ENCODE measurements at places on chromosomes 7 and 10.

GRCh38 chr7:27723085-27723484 lies 16.9 kb upstream of the TAX1BP1 start:
- peak; percentile 34 for DNase-seq

DNA sequence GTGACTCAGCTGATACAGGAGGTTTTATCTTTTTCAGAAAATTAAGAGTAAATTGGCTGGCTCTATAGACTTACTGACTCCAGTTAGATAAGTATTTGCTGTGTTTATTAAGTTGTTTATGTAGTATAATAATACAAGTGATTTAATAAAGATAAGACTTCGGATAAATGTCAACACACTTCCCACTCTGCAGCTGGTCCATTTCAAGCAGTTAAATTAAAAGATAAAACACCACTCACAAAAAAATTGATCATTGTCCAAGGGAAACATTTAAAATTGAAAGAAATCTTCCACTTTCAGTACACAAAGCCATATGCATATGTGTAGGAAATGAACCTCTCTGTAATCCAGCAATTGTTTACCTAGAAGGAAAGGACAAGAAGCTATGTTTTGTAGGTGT lies 106.1 kb upstream of the SP8 start:
- DNase-seq, result peak; percentile 91

DNA sequence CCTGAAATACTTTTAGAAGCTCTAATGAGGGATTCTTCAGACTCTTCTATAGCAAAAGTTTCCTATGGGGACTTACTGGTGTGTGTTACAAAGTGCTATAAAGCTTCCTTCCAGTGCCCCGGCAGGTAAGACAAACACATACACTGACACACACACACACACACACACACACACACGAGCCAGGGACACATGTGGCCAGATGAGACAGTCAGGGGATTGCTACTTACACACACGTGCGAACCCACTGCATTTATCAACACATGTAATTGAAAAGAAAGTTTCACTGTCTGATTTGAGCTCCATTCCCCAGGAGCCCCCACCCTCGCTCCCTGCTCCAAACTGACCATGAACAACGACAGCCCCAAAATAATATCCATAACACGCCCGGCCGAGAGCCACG lies 119.8 kb downstream of the PRPF18 start:
- DNase-seq, result no peak

DNA sequence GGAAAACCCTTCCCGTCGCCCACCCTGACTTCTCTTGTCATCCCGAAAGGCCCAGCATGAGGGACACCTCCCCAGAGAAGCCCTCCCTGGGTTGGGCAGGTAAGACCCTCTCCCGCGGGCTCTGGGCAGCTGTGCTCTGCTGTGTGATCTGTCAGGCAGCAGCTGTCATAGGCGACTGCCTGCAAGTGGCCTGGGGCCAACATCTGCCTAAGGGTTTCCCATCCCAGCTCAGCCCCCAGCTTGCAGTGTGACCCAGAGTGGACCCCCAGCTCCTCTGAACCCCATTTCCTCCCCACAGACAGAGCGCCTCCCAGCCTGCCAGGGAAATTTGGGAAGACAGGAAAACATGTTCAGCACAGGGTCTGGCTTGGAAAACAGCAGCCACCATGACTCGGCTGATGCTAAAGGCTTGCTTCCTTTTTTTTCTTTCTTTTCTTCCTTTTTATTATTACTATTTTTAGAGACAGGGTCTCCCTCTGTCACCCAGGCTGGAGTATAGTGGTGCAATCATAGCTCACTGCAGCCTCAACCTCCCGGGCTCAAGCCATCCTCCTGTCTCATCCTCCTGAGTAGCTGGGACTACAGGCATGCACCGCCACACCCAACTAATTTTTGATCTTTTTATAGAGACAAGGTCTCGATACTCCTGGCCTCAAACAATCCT lies 18.3 kb upstream of the TNRC18 start:
- DNase-seq, result no peak

DNA sequence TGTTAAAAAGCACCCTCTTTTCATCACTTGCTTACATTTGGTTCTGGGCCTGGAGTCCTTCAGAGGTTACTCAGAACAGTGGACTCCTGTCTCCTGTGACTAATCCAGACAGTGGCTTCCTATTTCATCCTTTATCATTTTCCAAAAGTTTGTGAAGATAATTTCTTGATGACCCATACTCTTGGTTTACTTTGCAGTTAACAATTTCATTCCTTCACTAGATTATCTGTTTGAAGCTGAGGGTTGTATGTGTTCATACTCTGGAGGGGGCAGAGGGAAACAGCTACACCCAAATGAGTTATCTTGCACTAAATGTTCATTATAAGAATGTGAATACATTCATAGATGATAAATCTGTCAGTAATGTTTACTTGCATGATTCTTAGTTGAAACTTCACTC lies 124.7 kb downstream of the ZNF248 start:
- DNase-seq, result no peak

- no peak for DNase-seq
Observed at GRCh38 chr10:113987805-113988204, 55.9 kb upstream of the ADRB1 start.

DNA sequence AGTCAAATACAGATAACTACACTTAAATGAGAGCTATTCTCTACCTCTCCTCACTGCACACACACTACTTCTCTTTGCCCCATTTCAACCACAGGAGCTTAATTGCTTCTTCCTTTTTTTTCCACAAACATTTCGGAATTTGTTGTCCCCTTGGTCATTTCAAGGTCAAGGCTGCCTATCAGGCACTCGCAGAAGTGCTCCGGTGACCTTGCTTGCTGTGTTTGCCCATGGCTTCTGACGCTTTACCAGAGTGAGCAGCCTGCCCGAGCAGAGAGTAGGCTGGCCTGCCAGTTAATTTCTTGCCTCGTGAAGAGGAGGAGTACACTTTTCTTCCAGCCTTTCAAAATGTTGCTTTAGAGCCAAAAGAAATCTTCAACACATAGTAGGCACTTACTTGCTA lies 297.1 kb upstream of the LRGUK start:
- DNase-seq, result no peak

DNA sequence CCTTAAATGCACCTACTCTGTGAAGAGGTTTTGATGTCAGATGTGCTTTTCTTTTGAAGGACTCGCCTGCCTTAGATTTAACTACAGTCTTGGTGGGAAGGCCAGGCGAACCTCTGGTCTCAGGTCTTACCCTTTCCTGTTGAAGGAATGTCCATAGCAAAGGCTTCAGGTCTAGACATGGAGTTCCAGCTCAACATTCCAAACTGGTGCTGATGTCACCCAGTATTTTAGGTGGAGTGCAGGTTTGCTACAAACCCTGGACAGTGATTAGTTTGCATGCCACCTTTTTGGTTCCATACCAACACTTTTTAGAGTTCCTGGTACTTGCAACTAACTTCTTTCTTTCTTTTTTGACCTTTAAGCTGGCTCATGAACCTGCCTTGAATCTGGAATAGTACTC lies 258.7 kb downstream of the GFRA1 start:
- no peak for DNase-seq

Data from NCI-H1105 treated with DMSO at 0.1 percent for 48 hours (cell line).